Progenitor cell of endocrine pancreas (in vitro differentiated cells): ENCODE measurements at places on chromosomes 4 and X. TPM values are rescaled to one million over a fixed set of nuclear protein-coding genes. Genes with fewer than 3 reads are reported as not detected.
A peak's percentile ranks its signal among the peaks of the same experiment; 100 is the strongest.

CPZ gene
- 0.19 and 0.29 TPM in 2 replicates for total RNA-seq

PROM1 gene
- 105 and 121 TPM in 2 replicates for total RNA-seq

ZNF711 gene
- total RNA-seq = 36.0 and 36.2 TPM in 2 replicates

PDCL2 gene
- not detected in 2 replicates for total RNA-seq

FMR1NB gene
- not detected in 2 replicates for total RNA-seq

GUCY1B1 gene
- 1.5 and 1.9 TPM in 2 replicates for total RNA-seq

KCNE5 gene
- total RNA-seq = 10.8 and 11.3 TPM in 2 replicates

TLR2 gene
- 4.8 and 5.1 TPM in 2 replicates for total RNA-seq

KCTD8 gene
- total RNA-seq = 1.3 and 1.7 TPM in 2 replicates

IL13RA2 gene
- not detected in 2 replicates for total RNA-seq

EPHA5 gene
- 0.04 TPM in 1 of 2 replicates, not detected in the other for total RNA-seq

SORCS2 gene
- 2.2 and 2.9 TPM in 2 replicates for total RNA-seq

DNA sequence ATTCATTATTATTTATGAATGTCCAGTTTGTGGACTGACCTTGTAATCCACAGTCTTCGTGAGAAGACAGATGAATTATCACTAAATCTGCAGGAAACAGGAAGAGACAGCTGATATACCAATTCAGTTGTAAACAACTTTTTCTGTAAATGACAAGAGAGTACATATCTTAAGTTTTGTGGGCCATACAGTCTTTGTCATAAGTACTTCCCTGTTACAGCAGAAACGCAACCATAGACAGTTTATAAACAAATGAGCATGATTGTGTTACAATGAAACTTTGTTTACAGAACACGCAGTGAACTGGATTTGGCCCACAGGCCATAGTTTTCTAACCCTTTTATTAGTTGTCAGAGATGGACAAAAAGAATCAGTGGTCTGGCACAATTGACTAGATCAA lies 443.4 kb downstream of the PDGFC start:
- H3K4me1 ChIP-seq = peaks cover 16% of the 10 kb centered on the region
- no peak overlapping the region for H3K4me3 ChIP-seq
- no peaks in the 10 kb centered on the region for H3K36me3 ChIP-seq
- H3K27me3 ChIP-seq = no peaks in the 10 kb centered on the region
- H3K27ac ChIP-seq = no peak overlapping the region
- no peak for DNase-seq

GRCh38 chr4:45663003-45663402 lies 460.9 kb downstream of the GABRG1 start:
- peaks cover 1% of the 10 kb centered on the region for H3K4me1 ChIP-seq
- H3K4me3 ChIP-seq = no peak overlapping the region
- no peaks in the 10 kb centered on the region for H3K27me3 ChIP-seq
- H3K36me3 ChIP-seq = no peaks in the 10 kb centered on the region
- no peak for DNase-seq
- no peak overlapping the region for H3K27ac ChIP-seq

DNA sequence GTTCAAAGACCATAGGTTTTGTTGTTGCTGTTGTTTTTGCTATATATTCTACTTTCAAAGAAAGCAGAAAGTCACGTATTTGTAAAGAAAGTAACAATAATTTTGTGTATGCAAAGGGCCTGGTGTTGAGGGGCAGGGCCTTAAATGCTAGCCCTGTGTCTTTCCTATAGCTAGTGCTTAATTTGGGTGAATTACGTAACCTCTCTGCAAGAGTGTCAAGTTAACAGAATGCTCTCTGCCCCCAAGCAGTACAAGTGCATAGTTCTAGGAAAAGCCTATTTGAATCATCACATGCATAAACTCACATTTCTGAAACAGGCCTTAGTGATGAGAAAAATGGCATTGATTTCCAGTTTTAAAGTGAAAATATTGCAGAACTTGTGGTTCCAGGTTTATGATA lies 663.6 kb downstream of the STIM2 start:
- H3K27me3 ChIP-seq = no peaks in the 10 kb centered on the region
- peaks cover 3% of the 10 kb centered on the region for H3K4me1 ChIP-seq
- H3K4me3 ChIP-seq = no peak overlapping the region
- H3K27ac ChIP-seq = no peak overlapping the region

- DNase-seq = no peak
- no peaks in the 10 kb centered on the region for H3K27me3 ChIP-seq
- no peak overlapping the region for H3K27ac ChIP-seq
- peaks cover 3% of the 10 kb centered on the region for H3K36me3 ChIP-seq
- no peaks in the 10 kb centered on the region for H3K4me1 ChIP-seq
Observed at GRCh38 chr4:146490106-146490505, 31.6 kb downstream of the SLC10A7 start.

DNA sequence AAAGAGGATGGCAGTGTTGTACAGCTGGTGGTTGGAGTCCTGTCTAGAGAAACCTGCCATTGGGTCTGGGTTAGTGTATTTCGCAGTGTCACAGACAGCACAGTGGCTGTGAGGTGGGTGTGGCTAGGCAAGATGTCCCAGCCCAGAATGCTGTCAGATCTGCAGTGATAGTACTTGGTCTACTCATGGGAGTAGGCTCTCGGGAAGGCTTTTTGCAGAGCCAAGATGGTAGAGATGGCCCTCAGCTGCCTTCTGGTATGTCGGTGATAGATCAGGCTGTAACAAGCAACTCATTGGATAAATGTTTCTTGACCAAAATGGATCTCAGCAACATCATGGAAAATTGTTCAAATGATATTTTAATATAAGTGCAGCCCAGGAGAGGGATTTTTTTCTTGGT lies 84.3 kb upstream of the WDR1 start:
- H3K27ac ChIP-seq = no peak overlapping the region
- no peaks in the 10 kb centered on the region for H3K27me3 ChIP-seq

- no peak for DNase-seq
- H3K36me3 ChIP-seq = peaks cover 4% of the 10 kb centered on the region
- H3K4me1 ChIP-seq = peaks cover 23% of the 10 kb centered on the region
- peak overlapping the region; percentile 87 for H3K4me3 ChIP-seq
- peaks cover 7% of the 10 kb centered on the region for H3K27me3 ChIP-seq
Observed at GRCh38 chr4:76305033-76305687, 1.4 kb upstream of the STBD1 start.

DNA sequence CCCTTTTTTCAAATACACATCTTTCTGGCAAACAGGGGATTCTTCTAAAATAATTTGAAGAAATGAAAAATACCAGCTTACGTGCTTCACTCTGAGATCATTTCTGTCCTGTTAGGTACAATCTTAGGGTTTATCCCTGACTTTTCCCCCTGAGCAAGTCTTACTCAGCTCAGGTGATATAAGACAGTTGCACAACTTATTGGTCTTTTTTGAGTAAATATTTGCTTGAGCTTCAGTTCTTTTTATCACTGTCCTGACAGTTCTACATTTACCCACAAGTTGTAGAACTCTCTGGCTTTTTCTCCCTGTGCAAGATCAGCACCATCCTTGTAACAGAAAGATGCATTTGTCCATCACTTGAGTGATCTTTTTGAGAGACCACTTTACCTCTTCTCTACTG lies 84.9 kb downstream of the MID1IP1 start:
- no peak overlapping the region for H3K4me3 ChIP-seq
- H3K4me1 ChIP-seq = no peaks in the 10 kb centered on the region
- H3K27me3 ChIP-seq = no peaks in the 10 kb centered on the region
- H3K27ac ChIP-seq = no peak overlapping the region

GRCh38 chrX:41684138-41684537 lies 4.6 kb upstream of the GPR34 start:
- no peaks in the 10 kb centered on the region for H3K36me3 ChIP-seq
- no peaks in the 10 kb centered on the region for H3K27me3 ChIP-seq
- no peak overlapping the region for H3K27ac ChIP-seq
- H3K4me3 ChIP-seq = no peak overlapping the region
- no peak for DNase-seq
- no peaks in the 10 kb centered on the region for H3K4me1 ChIP-seq

DNA sequence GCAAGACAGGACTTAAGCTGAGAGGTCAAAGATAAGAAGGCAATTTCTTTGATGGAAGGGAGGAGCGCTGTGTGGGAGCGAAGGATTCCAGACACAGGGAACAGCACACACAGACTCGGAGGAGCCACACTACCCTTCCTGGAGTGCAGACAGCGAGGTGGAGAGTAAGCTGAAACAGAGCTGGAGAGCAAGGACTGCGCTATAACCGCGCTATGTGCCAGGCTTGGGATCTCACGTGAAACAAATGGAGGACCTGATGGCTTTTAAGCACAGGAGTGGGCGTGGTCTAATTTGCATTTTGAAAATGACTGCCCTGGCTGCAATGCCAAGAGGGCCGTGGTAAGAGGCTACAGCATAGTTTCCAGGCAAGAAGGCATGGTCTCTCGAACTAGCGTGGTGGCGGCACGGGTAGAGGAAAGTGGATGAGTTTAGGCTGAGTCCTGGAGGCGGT lies 113.9 kb upstream of the SORBS2 start:
- no peak overlapping the region for H3K4me3 ChIP-seq
- peaks cover 1% of the 10 kb centered on the region for H3K36me3 ChIP-seq
- H3K27me3 ChIP-seq = peaks cover 8% of the 10 kb centered on the region
- DNase-seq = no peak
- peaks cover 10% of the 10 kb centered on the region for H3K4me1 ChIP-seq
- no peak overlapping the region for H3K27ac ChIP-seq

GRCh38 chr4:107314156-107314555 lies 278.0 kb upstream of the DKK2 start:
- DNase-seq = no peak
- H3K27me3 ChIP-seq = no peaks in the 10 kb centered on the region
- H3K4me3 ChIP-seq = no peak overlapping the region
- no peak overlapping the region for H3K27ac ChIP-seq

DNA sequence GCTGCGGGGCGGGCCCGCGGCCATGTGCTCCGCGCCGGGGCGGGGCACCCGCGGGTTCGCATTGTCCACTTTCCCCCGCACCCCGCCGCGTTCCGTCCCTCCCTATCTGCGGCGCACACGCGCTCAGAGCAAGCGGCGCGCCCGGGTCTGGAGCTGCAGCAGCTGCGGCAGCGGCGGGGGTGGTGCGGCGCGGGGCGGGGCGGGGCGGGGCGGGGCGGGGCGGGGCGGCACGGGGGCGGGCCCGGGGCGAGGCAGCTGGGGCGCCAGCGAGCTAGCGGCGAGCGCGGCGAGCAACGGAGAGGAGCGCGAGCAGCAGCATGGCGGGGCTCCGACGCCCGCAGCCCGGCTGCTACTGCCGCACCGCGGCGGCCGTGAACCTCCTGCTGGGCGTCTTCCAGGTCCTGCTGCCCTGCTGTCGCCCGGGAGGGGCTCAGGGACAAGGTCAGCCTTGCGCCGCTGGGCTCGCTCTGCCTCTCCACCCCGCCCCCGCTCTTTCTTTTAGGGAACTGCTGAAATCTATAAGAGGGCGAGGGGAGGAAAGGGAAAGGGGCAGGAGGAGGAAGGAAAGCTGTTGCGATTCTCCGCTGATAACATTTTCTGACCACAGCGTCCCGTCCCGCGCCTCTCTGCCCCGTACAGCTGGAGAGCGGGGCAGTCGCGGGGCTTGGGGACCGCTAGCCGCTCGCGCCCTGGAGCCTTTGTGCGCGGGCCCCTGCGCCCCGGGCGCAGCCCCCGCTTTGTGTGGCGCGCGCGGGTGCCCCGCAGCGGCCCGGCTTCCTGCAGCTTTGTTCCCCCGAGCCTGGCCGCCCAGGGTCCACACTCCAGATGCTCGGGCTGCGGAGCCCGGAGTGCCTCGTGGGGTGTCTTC lies at the start of gene TMEM131L:
Gene TMEM131L (plus strand): TSS at position 280 of the 868 bp plus-strand sequence. CDS start 38 bp downstream, at position 318.
- peak within 1 kb of the TSS; percentile 87 for H3K4me3 ChIP-seq
- DNase-seq = peak; percentile 56
- H3K4me1 ChIP-seq = peaks cover 9% of the 10 kb centered on the region
- H3K36me3 ChIP-seq = peaks cover 1% of the 10 kb centered on the region
- H3K27ac ChIP-seq = peak within 1 kb of the TSS; percentile 82
- peaks cover 24% of the 10 kb centered on the region for H3K27me3 ChIP-seq

- no peaks in the 10 kb centered on the region for H3K36me3 ChIP-seq
- H3K27ac ChIP-seq = no peak overlapping the region
- no peak overlapping the region for H3K4me3 ChIP-seq
- H3K27me3 ChIP-seq = no peaks in the 10 kb centered on the region
- no peak for DNase-seq
- H3K4me1 ChIP-seq = no peaks in the 10 kb centered on the region
Observed at GRCh38 chr4:171794528-171794927, 18.7 kb upstream of the GALNTL6 start.

DNA sequence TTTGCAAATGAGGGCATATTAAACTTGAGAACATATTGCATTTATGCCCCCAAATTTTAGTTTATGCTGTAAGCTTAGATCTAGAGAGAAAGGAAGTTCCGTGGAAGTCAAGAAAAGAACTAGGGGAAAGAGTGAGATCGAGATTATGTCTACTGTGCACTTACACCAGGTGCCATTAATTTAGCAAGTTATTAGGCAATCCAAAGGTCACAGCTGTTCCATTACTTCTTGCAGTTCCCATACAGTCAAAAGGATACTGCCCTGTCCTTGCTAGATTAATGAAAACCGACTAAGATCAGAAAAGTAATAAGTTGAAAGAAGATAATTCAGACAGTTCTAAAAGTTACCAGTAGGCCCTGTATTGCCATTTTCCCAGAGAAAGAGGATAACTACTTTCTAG lies 49.3 kb upstream of the SLC7A11 start:
- no peaks in the 10 kb centered on the region for H3K36me3 ChIP-seq
- no peak for DNase-seq

GRCh38 chrX:12950851-12951594 lies 23.9 kb upstream of the TMSB4X start:
- H3K4me1 ChIP-seq = peaks cover 31% of the 10 kb centered on the region
- H3K4me3 ChIP-seq = no peak overlapping the region
- DNase-seq = no peak
- no peaks in the 10 kb centered on the region for H3K36me3 ChIP-seq

DNA sequence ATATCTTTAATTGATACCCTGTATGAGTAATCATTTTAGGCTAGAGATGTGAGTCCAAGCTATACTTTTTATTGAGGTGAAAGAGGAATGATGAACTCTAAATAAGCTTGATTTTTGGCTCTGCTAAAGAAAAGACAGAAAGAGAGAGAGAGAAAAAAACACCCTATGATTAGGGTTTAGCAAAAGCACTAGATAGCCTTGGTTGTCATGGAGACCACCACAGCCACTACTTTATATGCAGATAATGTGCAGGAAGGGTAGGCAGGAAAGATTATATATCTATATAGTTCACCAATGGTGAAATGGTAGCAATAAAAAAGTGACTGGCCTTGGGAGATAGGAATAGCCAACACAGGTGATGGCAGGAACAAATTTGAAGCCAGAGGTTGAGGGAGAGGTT lies 69.9 kb upstream of the CAMK2D start:
- no peak overlapping the region for H3K4me3 ChIP-seq
- no peaks in the 10 kb centered on the region for H3K27me3 ChIP-seq
- no peak for DNase-seq
- H3K4me1 ChIP-seq = no peaks in the 10 kb centered on the region
- no peaks in the 10 kb centered on the region for H3K36me3 ChIP-seq
